ENCODE measurements at places on chromosomes 7 and 10.

DNA sequence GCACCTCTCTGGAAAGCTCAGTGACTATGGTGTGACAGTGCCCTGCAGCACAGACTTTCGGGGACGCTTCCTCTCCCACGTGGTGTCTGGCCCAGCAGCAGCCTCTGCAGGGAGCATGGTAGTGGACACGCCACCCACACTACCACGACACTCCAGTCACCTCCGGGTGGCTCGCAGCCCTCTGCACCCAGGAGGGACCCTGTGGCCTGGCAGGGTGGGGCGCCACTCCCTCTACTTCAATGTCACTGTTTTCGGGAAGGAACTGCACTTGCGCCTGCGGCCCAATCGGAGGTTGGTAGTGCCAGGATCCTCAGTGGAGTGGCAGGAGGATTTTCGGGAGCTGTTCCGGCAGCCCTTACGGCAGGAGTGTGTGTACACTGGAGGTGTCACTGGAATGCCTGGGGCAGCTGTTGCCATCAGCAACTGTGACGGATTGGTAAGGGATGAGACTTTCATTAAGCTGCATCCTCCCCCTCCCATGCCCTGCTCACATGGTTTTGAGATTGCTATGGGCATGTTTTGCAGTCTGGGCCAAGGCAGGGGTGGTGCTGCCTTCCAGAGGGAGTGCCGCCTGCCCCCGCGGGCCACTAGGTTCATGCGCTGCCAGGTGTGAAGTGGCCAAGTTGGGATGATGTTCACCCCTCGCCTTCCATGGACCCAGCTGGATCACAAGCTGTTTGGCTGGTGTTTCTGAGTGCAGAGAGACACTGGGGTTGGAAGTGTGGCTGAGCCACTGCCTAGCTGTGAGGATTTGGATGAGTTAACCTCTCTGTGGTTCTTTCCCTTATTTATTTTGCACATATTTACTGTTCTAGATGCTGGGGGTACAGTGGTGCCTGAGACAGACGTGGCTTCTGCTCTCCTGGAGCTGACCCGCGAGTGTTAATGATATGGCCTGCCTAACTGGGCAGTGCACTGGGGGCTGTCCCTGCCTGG is 2.5 kb downstream of the ADAMTS14 start:
- no peak for DNase-seq

DNA sequence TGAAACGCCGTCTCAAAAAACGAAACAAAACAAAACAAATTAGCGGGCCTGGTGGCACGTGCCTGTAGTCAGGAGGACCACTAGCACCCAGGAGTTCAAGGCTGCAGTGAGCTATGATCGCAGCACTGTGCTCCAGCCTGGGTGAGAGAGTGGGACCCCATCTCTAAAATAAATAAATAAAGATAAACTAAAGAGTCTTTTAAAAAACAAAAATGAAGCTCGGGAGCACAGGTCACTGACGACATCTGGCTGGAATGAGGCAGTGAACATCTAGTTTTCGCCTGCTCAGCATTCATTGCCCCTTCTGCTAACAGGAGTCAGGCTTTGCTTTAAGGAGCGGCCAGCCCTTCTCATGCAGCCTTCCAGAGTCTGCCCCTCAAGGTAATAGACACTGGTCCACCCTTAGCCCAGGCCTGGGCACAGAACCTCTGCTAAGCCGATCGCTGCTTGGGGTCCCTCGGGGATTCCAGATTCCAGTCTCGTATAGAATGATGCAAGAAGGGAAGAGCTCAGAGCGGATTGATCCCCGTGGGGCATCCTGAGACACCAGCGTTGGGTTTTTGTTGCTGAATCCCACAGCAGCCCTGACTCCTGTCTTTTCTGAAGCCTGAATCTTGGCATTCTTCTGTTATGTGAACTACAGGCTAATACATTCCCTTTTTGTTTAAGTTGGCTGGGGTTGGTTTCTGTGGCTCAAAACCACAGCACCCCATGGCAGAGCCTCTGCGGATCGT is 14.2 kb upstream of the FOXK1 start:
- no peak for DNase-seq

DNA sequence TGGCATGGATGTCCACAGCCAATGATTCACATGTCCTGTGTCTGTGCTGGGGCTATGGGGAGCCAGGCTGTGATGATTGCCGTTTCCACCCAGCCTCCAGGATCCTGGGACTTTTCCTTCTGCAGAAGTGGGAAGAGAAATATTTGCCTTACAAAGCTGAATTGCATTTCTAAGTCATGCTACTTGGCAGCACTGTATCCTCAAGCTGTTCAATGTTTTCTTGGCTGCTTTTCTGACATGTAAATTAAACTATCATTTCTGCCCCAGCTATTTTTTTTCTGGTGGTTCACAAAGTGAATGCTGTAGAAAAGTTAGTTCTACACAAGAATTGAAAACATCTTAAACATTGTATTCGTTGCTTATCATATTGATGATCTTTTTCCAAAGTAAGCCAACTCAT is 51.9 kb upstream of the TCERG1L start:
- DNase-seq = no peak

- DNase-seq = no peak
These were observed 19.4 kb upstream of the EZH2 start for GRCh38 chr7:148903504-148903903.

- DNase-seq = no peak
These were observed 845.0 kb downstream of the CNTNAP2 start for GRCh38 chr7:146961617-146962016.

All from central memory CD4-positive, alpha-beta T cell (primary cell).